ENCODE measurements at places on chromosomes 16 and 17. TPM values are rescaled to one million over a fixed set of nuclear protein-coding genes. Genes with fewer than 3 reads are reported as not detected.

The C17orf50 gene
- total RNA-seq = not detected

The CSH2 gene
- not detected for total RNA-seq

The HLF gene
- 0.42 TPM for total RNA-seq

The SRL gene
- not detected for total RNA-seq

The PIRT gene
- total RNA-seq = not detected

The TMEM98 gene
- not detected for total RNA-seq

The MFSD6L gene
- not detected for total RNA-seq

The TNFSF13 gene
- total RNA-seq = 1.1 TPM

The ST3GAL2 gene
- total RNA-seq = 5.6 TPM

The GNG13 gene
- total RNA-seq = not detected

The CCL3 gene
- total RNA-seq = 7.1 TPM

The PLEKHM1 gene
- 132 TPM for total RNA-seq

The HOXB1 gene
- not detected for total RNA-seq

- DNase-seq = no peak
These were observed 16.0 kb upstream of the LHX1 start for GRCh38 chr17:36921095-36921851.

DNA sequence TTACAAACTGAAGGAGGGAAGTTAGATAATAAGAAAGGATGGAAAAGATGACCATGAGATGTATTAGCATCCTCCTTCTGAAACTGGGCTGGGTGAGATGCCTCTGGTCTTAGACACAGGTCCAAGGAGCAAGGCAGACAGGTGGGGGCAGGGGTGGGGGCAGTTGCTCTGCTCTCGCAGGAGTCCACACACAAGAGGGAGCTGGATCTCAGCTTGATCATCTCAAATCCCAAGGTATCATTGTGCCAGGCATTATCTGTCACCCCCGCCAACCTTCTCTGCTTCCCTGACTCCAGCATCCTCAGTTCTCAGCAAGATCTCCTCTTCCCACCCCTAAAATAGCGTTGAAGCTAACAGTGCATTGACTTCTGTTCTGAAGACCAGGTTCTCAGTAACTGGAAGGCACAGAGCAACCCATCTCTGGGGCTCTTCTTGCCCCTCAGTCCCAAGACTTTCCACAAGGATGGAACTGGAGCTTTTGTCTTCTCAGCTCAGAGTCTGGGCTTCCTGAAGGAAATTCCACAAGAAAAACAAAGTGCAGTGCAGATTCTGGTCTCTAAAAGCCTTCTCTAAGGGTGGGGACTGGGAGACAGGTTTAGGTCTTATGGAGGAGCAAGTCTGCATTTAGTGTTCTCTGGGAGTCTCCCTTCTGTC lies 1.6 kb downstream of the FLOT2 start:
- no peak for DNase-seq

- no peak for DNase-seq
These were observed 217.8 kb upstream of the IRX3 start for GRCh38 chr16:54504372-54504771.

- DNase-seq = no peak
These were observed 17.2 kb downstream of the NUDT7 start for GRCh38 chr16:77739559-77739892.

- no peak for DNase-seq
These were observed 1.1 kb downstream of the SLFN13 start for GRCh38 chr17:35447499-35447898.

DNA sequence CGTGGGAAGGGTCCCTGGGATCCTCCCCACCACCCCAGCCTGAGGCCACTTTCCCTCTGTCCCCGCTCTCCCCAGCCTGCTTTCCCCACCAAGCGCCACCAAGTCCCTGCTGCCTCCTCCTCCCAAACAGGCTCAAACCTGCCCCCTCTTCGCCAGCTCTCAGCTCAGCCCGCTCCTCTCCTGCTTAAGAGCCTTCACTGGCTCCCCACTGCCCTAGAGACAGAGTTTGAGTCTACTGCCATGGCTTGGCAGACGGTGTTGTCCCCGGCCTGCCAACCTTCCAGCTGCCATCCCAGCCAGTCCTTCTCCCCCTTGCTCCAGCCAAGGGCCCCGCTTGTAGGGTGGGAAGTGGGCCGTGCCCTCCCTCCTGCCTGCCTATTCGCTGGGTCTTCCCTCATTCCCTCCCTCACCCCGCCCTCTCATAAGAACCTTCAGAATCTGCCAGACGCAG lies 11.1 kb downstream of the IL4R start:
- no peak for DNase-seq

DNA sequence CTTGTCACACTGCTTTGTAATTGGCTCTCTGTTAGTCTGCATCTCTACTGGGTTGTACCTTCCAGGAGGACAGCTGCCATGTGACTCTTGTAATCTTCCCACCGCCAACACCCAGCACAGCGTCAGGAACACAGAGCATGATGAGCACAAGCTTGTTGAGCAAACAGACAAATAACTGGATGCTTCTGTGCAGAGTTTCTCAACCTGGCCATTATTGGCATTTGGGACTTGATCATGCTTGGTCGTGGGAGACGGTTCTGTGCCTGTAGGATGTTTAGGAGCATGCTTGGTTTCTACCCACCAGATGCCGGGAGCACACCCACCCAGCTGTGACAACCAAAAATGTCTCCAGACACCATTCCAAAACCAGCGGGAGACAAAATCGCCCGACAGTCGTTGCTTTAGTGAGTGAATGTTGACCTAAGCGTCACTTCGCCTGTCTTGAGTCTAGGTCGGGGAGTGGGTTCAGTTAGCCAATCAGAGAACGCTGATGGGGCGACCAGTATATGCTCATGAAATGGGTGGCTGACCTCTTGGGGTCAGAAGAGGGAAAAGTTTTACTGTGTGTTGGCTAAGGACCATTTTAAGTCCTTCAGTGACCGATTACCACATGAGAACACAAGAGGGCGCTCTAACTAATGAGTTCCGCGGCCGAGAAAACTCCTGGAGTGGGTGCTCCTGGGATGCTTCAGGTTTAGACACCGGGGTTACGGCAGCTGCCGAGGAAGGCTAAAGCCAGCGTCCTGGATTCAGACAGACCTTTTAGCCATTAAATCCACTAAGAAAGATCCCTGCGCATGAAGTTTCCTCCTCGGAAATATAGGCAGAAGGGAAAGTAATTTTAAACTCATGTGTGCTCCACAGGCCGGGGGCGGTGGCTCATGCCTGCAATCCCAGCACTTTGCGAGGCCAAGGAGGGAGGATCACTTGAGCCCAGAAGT lies 57.8 kb upstream of the TEX2 start:
- DNase-seq = peak; percentile 70

DNA sequence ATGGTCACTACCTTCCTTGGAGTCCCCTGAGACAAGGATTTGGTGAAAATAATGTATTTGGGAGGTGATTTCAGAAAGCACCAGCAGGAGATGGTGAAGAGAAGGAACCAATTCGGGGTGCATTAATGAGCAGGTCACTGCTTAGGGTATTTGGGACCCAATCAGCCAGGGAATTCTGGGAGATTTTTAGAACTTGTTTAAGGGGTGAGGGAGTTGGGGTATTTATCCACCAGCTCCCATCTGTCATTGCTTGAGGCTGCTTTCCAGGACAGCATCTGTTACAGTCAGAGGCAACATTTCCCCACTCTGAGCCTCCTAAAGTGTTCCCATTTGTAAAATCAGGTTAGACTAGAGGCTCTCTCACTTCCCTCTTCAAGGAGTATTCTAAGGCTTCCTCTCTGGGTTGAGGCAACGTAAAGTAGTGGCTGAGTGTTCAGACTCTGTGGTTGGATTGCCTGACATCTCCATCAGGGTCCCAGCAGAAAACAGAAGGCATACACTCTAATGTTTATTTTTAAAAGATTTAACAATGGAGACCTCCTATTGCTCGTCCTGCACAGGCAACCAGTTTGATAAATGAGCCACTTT lies 60.9 kb downstream of the CLEC19A start:
- DNase-seq = no peak

DNA sequence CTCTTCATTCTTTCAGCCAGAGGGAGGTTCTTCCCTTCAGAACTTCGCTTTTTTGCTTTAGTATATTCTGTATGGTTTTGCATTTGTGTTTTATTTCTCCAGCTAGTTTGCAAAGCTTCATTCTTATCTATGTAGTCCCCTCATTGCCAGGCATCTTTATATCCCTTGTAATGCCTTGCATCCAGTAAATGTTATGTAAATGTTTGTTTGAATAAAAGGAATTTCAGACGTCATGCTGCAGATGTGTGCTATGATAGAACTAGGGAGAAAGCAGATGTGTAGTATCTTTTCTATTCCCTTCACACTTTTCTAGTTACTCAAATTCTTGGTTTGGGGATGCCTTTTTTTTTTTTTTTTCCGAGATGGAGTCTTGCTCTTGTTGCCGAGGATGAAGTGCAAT lies 62.6 kb upstream of the RASL10B start:
- no peak for DNase-seq

GRCh38 chr17:65328567-65328966 lies 191.4 kb downstream of the RGS9 start:
- no peak for DNase-seq

DNA sequence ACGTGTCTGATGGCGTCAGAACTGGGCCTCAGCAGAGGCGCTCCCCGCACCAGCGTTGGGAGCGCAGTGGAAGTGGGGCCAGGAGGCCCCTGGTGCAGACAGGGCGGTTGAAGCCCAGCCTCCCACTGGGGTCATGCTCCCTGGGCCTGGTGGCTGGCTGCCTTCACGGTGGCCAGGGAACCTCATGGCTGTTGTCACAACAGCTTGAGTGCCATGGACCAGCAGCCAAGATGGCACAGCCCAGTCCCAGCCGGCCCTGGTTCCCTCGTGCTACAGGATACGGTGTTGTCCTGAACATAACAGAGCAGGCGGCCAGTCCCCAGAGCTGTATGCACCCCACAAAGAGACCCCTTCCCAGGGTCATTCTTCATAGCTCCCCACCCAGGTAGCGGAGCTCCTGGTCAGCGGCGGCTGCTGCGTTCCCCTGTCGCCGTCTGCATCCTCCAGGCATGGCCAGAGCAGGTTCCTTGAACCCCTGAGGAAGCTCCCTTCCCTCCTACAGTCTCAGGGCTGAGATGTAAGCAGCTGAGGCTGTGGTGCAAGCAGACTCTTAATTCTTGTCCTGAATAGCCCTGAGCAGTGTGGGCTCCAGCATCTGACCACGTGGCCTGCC lies 29.7 kb downstream of the NME3 start:
- DNase-seq = no peak

DNA sequence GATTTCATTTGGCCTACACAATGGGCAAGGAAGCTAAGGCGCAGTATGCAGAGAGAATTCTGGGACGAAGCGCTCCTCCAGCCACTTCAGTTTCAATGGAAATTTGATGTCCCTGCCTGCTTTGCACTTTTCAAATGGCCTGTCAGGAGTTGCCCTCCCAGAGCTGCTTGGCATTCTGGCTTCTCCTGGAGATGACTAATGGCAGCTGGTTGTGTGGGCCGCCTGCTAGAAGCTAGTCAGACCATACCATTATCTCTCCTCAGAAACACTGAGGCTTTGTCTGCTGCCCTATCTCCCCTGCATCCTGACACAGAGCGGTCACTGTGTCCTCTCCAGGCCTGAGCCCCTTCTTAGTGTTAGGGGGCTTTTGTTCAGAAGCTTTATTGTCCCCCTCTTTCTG lies 180.1 kb downstream of the SPECC1 start:
- DNase-seq = no peak

- DNase-seq = no peak
These were observed 9.5 kb downstream of the ARHGAP17 start for GRCh38 chr16:25005445-25006306.

- DNase-seq = peak; percentile 87
These were observed 76.6 kb downstream of the CMIP start for GRCh38 chr16:81521141-81521626.

DNA sequence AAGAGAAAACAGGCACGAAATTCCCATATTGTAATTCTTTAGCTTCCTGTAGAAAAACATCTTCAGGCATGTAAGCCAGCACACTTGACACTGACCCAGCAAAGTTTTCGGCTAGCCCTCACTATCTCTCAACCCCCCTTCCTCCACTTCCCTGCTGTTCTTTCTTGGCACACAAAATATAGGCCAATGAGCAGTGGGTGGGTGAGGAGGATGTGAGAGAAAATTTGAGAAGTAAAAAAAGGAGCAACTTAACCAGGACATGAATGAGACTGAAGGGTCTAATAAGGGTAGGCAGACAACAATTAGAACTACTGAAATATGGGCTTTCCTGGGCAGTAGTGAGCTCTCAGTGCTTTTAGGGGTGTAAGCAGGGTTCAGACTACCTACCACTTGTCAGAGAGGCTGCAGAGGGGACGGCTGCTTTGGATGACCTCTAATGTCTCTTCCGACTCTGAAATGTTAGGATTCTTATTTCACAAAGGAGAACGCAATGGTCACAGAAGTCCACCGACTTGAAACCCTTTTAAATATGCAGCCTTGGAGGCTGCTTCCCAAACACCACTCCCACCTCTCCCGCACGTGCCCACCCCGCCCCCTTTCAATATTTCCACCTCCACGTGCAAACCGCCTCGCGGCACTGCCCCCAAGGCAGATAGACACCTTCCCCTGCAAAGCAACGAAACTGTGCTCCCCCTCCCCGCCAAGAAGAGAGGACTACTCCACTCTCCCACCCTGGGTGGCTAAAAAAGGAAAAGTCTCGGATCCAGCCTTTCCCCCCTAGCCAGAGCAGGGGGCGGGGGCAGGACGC lies 889 bp downstream of the MBTD1 start:
- no peak for DNase-seq

DNA sequence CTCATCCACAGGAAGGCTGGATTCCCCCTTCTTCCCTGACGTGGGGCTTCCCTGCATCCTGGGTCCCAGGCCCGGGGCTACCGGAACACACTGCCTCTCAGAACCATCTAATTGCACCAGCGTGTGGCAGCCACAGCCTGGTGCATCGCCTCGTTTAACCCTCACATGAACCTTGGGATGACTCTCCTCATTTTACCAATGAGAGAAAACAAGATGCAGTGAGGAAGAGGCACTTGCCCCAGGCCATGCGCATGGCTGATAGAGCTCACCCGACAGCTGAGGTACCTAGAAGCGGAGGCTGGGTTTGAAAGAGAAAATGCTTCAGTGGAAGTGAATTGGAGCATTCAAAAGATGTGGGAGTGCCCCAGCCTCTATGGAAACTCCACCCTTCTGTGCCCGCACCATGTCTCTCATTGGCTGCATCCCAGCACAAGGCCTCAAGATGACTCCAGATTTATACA lies 162.3 kb downstream of the KATNIP start:
- DNase-seq = no peak

GRCh38 chr16:26051063-26051462 lies 359.3 kb downstream of the HS3ST4 start:
- no peak for DNase-seq
